Stimulated activated CD8-positive, alpha-beta memory T cell treated with anti-CD3 and anti-CD28 coated beads, Interleukin-4, amount 100 ng/mL, for 4 hours (primary cell): ENCODE measurements at places on chromosomes 2 and 18.

GRCh38 chr2:174487108-174487819 is 435 bp upstream of the GPR155 start:
- DNase-seq = peak; percentile 91

- no peak for DNase-seq
Measured at GRCh38 chr2:109402980-109403840, 210.6 kb downstream of the SEPTIN10 start.

GRCh38 chr2:32423536-32423935 is 66.7 kb downstream of the BIRC6 start:
- no peak for DNase-seq

- no peak for DNase-seq
Measured at GRCh38 chr2:20223407-20224163, 1.3 kb downstream of the SDC1 start.

GRCh38 chr2:72952110-72952823 is 34.9 kb downstream of the EMX1 start:
- no peak for DNase-seq

- no peak for DNase-seq
Measured at GRCh38 chr2:43790147-43790546, 16.3 kb downstream of the DYNC2LI1 start.

- DNase-seq = no peak
Measured at GRCh38 chr2:42169874-42170521, 845 bp downstream of the EML4 start.
